ENCODE measurements at places on chromosomes 13 and 19. TPM values are rescaled to one million over a fixed set of nuclear protein-coding genes. Genes with fewer than 3 reads are reported as not detected.

GRCh38 chr19:1248786-1249297 lies 459 bp downstream of the MIDN start:
- H3K4me3 ChIP-seq, result peak overlapping the region; percentile 75
- DNase-seq, result peak; percentile 84
- H3K36me3 ChIP-seq, result no peaks in the 10 kb centered on the region
- peak overlapping the region; percentile 80 for H3K27ac ChIP-seq

- H3K4me3 ChIP-seq, result no peak overlapping the region
- H3K36me3 ChIP-seq, result peaks cover 23% of the 10 kb centered on the region
- DNase-seq, result no peak
- no peaks in the 10 kb centered on the region for H3K27me3 ChIP-seq
These were observed 130.5 kb downstream of the ATP11A start for GRCh38 chr13:112820318-112820717.

GRCh38 chr13:73338389-73338788 lies 279.6 kb downstream of the KLF5 start:
- H3K27me3 ChIP-seq, result no peaks in the 10 kb centered on the region
- no peaks in the 10 kb centered on the region for H3K36me3 ChIP-seq
- no peaks in the 10 kb centered on the region for H3K4me1 ChIP-seq
- no peak overlapping the region for H3K27ac ChIP-seq

DNA sequence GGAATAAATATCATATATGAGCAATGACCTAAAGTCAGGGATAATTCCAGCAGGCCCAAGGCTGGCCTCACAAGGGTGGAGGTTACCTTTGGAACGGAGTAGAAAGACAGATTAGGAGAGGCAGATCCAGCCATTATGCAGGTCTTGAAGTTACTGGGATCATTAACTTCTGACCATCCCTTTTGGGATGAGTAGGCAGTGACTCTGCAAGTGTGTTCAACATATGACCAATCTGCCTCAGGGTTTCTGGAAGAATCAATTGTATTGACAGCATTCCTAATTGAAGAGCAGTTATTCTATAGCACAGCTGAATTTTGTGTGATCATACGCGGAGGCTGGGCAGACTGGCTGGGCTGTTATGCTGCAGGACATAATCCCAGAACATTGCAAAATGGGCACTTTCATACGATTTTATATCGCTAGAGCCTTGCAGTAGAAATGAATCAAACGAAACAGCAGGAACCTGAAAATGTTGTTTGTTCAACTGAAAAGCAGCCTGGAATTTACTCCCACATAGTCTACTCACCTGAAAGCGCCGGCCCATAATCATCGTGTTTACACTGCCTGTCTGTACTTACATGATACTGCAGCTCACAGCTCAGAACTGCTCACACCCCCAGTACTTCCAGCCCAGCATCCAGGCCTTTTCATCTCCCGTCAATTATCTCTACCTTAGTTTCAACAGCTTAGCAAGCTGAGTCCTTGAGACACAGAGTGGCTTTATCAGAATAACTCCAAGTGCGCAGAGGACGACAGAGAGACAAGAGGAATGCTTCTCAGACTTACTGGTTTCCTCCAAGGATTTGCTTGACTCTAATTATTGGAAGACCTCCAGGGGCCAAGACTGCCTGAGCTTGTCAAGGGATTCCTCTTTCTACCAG lies 556.1 kb downstream of the EFNB2 start:
- no peaks in the 10 kb centered on the region for H3K4me1 ChIP-seq
- no peak for DNase-seq
- H3K27me3 ChIP-seq, result no peaks in the 10 kb centered on the region
- no peak overlapping the region for H3K27ac ChIP-seq
- H3K4me3 ChIP-seq, result no peak overlapping the region

DNA sequence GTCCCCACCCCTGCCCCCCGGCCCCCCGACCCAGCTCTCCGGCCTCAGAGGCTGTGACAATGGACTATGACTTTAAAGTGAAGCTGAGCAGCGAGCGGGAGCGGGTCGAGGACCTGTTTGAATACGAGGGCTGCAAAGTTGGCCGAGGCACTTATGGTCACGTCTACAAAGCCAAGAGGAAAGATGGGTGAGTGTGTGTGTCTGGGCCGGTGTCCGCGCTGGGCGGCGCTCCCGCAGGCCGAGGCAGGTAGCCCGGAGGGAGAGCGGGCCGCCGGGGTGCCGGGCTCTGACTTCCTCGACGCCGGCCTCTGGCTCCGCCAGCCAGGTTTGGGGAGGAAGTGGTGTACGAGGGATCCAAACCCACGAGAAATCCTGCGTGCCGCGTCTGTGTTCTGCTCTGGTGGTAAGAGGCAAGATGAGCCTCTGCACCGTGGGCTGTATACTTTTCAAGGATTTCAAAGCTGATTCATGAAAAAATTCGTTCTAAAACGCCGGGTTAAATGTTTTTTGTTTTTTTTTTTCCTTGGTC lies 718 bp downstream of the CDK8 start:
- peak; percentile 56 for DNase-seq
- peaks cover 17% of the 10 kb centered on the region for H3K4me1 ChIP-seq
- H3K36me3 ChIP-seq, result peaks cover 8% of the 10 kb centered on the region
- H3K4me3 ChIP-seq, result peak overlapping the region; percentile 88

- no peak overlapping the region for H3K27ac ChIP-seq
- H3K4me1 ChIP-seq, result no peaks in the 10 kb centered on the region
- no peaks in the 10 kb centered on the region for H3K27me3 ChIP-seq
- DNase-seq, result no peak
These were observed 95.3 kb downstream of the UFM1 start for GRCh38 chr13:38444904-38445303.

DNA sequence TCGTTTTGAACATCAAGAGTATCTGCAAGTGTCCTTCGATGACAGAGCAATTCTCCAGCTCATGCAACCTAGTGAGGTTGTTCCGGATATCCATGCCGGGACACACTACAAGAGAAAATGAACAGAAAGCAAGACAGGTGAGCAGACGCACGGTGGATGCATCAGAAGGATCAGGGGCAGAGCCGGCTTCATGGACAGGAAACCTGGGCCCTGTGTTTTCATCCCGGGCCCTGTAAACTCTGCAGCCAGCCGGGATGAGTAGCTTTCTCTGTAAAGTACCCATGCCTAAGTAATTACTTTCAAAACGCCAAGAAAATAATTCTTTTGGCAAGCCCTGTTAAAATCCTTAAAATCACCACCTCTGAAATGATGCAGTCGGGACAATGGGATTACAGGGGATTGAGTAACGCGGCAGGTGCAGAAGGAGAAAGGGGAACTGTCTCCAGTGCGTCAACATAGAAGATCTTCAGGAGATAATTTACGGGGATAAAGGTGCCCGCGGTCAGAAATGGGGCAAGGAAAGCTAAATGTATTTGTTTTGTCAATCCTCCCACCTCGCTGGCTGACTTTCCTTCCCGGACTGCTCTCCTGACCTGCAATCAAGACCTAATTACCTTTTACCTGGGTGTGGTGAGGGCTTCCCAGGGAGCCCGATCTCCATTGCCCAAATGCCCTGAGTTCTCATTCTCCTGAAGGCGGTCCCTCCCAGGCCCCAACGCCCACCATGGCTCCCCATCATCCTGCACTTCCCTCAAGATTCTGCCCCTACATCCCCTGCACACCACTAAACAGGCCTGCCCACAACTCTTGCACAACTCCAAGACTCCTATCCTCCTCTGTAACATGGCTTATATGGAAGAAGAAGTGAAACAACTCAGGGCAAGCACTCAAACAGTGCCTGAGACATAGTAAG lies 26.2 kb downstream of the INSR start:
- H3K36me3 ChIP-seq, result no peaks in the 10 kb centered on the region
- H3K4me3 ChIP-seq, result no peak overlapping the region
- no peak for DNase-seq
- H3K27ac ChIP-seq, result no peak overlapping the region
- peaks cover 6% of the 10 kb centered on the region for H3K4me1 ChIP-seq
- H3K27me3 ChIP-seq, result no peaks in the 10 kb centered on the region

DNA sequence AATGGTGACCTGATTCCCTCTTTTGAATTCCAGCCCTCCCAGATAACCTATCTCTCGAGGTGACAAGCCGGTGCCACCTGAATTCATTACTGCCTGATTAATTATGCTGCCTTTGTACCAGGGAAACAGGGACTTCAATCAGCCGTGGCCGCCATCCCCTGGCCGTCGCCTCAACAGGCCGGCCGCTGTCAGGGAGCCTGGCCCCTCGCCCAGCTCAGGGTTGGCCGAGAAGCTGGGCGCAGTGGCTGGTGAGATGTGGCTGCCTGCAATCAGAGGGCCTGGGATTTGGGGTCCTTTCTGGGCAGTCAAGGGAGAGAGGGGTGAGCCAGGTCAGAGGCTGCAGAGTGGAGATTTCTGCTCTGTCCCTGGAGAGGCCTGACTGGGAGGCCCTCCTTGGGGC lies 91.2 kb downstream of the KCTD15 start:
- H3K27me3 ChIP-seq, result peaks cover 34% of the 10 kb centered on the region
- no peak overlapping the region for H3K4me3 ChIP-seq
- peaks cover 2% of the 10 kb centered on the region for H3K4me1 ChIP-seq
- H3K27ac ChIP-seq, result no peak overlapping the region

DNA sequence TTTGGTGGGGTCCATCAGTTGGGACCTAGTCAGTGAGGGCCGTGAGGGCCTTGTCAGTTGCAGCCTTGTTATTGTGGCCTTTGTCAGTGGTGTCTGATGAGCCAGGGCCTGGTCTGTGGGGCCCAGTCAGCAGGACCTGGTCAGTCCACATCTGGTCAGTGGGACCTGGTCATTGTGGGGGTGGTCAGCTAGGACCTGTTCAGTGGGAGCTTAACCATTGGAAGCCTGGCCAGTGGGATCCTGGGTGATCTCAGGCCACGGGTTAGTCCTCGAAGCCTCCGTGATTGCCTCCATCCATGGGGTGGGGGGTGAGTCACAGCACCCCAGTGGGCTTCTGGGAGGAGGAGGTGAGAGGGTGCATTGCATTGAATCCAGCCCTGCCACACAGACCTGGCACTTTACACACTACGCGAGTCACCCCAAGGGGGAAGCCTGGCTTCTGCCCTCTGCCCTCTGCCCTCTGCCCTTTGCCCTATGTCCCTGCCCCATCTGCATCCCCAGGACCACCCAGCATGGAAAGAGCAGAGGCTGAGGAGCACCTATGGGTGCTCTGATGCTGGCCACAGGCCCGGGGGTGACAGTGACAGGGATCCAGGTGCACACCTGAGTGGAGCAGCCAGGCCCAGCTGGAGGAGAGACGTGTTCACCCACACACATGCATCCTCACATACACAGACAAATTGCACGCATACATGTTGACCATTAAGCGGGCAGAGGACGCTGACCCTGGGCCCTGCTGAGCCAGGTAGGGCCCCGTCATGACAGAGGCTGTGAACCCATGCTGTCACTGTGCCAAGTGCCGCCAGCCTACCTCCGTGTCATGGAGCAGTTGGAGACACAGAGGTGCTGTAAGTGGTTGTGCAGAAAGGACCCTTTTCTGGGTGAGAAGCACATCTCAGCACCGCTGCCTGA lies 59.8 kb upstream of the TPM4 start:
- H3K27me3 ChIP-seq, result peaks cover 12% of the 10 kb centered on the region
- H3K27ac ChIP-seq, result no peak overlapping the region
- no peaks in the 10 kb centered on the region for H3K4me1 ChIP-seq

DNA sequence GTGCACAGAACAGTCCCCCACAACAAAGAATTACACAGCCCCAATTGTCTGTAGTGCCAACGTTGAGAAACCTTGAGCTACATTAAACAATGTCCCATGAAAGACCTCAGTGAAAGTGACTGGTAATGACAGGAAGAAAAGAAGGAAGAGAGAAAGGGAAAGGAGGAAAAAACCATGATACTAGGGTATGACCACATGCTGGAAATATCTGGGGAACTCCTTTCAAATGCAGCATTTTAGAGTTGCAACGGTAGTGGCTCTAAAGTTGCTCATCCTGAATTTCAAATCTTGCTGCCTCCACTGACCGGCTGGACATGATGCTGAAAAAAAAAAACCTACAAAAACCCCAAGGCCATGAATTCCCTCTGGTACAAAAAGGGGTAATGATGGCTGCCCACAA lies 26.5 kb downstream of the FPR3 start:
- peaks cover 18% of the 10 kb centered on the region for H3K36me3 ChIP-seq
- no peak overlapping the region for H3K27ac ChIP-seq
- H3K4me3 ChIP-seq, result no peak overlapping the region
- no peaks in the 10 kb centered on the region for H3K27me3 ChIP-seq

The IFNL1 gene
- not detected for polyA plus RNA-seq

The FPR2 gene
- not detected for polyA plus RNA-seq

The SIGLEC5 gene
- not detected for polyA plus RNA-seq

The CERS1 gene
- polyA plus RNA-seq, result not detected

The PEX11G gene
- polyA plus RNA-seq, result 2.6 TPM
